Heart left ventricle (tissue), 16 donors: ENCODE measurements at places on chromosomes 11 and 22. TPM values are rescaled to one million over a fixed set of nuclear protein-coding genes. Genes with fewer than 3 reads are reported as not detected.

GRCh38 chr11:38721586-38722315 is 2123.7 kb upstream of the RAG2 start:
- no peak for DNase-seq

- DNase-seq, result no peak
These were observed 7.9 kb downstream of the MB start for GRCh38 chr22:35609261-35609660.

GRCh38 chr11:14148653-14149273 is 186.2 kb downstream of the SPON1 start:
- no peak for DNase-seq

GRCh38 chr11:58485961-58486360 is 21.9 kb downstream of the OR5B21 start:
- DNase-seq, result no peak

DNA sequence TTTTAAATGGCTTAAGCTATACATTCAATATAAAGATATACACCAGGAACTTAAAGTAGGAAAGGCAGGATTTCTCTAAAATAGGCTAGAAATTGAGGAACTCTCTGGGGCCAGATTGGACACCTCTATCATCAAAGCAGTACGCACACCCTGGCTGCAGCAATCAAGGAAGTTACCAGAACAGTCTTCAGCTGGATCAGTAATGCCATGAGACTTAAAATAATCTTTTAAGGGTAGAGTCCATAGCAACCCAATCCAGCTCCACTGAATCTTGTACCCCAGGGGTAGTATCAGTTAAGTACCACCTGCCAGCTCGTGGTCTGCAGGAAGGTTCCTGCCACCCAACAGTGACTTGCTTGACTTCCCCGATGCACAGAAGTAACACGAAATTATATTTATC is 3.0 kb downstream of the RDX start:
- no peak for DNase-seq

Gene SCT
- not detected for total RNA-seq

Gene OR8B8
- not detected for total RNA-seq

Gene CBLIF
- total RNA-seq, result not detected

GRCh38 chr11:34893416-34893815 is 22.8 kb downstream of the APIP start:
- DNase-seq, result no peak

- no peak for DNase-seq
These were observed 7.1 kb upstream of the PYGM start for GRCh38 chr11:64766881-64767280.

Gene SLC22A6
- not detected for total RNA-seq

- DNase-seq, result no peak
These were observed 23.7 kb upstream of the SESN3 start for GRCh38 chr11:95254716-95255115.

Gene GAS2
- 23.0 TPM for total RNA-seq

Gene CCDC73
- total RNA-seq, result not detected

Gene SLC17A6
- not detected for total RNA-seq

Gene TRIM49C
- not detected for total RNA-seq

DNA sequence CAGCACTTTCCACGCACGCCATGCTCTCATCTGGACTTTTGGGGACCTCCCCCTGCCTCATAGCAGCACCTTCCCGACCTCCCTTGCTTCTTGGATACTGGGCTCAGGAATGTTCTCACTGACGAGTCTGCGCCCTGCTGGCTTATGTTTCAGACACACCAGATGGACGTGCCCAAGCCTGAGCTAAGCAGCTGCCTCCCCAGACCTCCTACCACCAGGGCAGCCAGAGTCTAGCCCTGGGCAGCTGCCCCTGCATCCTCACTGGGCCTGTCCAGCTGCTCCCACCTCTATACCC is 13.2 kb upstream of the RGL4 start:
- no peak for DNase-seq

DNA sequence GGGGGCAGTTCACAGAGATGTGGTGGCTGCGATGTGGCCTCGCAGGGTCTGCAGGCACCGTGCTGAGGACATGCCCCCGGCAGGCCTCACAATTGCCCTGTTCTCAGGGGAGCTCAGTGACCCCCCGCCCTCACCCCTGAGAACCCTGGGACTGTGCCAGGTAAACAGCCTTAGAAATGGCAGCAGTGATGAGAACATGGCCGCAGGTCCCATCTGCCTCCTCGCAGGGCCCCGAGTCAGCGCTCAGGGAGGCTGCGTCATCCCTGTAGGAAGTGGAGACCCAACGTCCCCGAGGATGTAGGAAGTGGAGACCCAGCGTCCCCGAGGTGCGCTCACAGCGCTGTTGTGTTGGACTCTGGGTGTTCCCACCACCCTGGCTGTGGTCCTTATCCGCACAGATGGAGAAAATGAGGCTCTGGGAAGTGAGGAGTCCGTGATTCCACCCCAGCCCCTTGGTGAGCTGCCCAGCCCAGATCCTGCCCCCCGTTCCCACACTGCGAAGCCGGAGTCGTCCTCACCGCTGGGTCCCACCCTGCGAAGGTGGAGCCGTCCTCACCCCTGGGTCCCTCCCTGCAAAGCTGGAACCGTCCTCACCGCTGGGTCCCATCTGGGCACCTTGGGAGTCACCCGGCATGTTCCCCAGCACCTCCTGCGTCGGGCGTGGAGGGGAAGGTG is 1086.8 kb downstream of the BRD1 start:
- DNase-seq, result no peak

DNA sequence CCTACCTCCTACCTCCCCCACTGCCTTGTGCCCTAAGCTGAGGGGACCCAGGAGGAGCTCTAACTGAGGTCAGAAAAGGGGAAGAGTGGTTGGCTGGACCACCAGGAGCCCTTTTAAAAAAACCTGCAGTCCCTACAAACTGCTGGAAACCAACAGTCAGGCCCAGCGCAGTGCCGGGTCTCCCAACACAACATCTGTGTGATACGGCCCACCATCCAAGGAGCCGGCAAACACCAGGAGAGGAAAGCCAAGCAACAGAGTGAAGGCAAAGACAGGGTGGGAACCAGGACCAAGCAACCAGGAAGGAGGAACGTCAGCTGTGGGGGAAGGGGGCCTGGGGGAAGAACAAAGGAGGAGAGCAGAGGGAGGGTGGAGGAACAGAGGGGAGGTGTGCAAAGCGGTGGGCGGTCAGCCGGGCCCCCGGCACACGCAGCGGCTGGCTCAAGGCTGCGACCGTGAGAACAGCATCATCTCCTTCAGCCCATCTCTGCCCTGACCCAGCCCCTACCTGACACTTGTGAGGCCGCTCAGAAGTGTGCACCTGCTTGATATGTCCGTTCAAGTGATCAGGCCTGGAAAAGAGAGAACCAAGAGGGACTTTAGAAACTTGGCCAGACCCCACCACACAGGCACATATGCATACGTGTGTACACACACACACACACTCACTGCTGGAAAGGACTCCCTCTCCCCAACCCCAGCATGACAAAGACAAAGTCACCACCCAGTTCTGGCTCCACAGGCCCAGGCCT is 3.6 kb downstream of the PATZ1 start:
- no peak for DNase-seq

DNA sequence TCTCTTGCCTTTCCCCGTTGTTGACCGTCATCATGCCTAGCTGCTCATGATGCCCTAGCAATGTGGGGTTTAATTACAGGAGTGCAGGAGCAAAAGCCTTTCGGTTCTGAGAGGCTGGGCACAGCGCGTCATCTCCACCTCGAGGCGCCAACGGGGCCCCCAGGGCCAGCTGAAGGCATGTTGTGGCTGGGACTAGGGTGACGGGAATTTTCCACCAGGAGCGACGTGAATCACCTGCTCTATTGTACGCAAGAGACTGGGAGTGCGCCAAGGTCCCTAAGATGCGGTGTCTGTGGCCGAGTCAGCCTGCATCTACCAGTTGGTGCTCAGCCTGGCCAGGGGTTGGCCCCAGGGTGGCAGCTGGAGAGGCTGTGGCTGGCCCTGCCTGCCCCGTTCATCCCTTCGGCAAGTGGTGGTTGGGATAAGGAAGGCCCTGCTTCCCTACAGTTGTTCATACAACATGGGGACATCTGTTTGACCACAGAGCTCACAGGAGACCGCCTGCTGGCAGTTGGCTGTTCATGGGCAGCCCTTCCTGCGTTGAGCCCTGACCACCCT is 1175.6 kb downstream of the BRD1 start:
- no peak for DNase-seq

DNA sequence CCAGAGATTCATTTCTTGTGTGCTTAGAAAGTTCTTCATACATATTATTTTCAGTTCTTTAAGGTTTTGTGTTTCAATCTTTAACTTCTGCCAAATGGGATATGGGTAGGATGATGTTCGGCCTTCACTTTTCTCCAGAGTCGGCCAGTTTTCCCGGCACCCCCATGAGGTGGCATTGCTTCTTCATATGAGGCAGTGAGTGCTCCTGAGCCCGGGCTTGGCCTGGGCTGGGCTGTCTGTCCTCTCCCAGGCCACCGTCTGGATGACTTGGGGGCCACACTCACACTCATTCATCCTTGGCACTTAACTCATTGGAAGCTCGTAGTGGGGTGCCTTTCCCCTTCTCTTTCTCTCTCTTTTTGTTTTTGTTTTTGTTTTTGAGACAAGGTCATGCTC is 23.8 kb downstream of the FADS2 start:
- no peak for DNase-seq

DNA sequence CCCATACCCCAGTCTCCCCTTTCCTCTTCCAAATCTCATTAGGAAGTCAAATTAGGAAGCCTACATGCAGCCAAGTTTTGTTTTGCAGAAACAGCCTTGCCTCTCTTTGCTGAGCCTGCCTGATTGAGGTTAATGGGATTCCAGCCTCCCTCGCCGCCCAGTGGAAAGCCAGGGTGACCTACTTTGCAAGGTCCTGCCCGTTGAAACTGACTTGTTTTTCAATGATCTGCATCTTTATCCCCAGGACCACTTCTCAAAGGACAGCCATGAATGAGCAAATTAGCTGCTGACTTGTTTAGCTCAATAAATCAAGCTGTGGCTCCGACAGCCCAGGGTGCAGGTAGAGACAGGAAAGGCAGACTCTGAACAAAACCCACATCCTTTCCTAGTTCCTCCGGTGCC is 110.4 kb downstream of the RRAS2 start:
- no peak for DNase-seq

Gene C11orf91
- total RNA-seq, result 0.61 TPM

Gene OR56B1
- total RNA-seq, result not detected

Gene DDX6
- total RNA-seq, result 110 TPM

Gene TCN2
- total RNA-seq, result 69.9 TPM

GRCh38 chr11:22163394-22163797 is 29.5 kb upstream of the ANO5 start:
- DNase-seq, result no peak

DNA sequence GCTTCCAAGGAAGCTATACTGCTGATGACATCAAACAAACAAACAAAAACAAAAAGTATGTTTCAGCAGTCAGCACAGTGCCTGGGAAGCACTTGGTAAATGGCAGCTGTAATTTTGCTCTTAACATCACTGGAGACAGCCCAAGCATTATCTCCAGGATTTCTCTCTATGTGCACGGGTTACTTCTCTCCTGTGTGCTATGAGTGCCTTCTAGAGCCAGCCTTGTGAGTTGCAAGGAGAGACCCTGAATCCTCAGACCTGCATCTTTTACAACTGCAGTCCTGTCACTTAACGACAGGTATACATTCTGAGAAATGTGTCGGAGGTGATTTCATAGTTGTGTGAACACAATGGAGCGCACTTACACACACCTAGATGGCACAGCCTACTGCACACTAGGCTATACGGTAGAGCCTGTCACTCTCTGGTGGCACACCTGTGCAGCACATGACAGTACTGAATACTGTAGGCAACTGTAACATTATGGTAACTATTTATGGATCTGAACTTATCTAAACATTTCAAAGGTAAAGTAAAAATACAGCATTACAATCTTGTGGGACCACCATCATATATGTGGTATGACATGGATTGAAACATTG is 662.5 kb upstream of the B3GAT1 start:
- no peak for DNase-seq

GRCh38 chr11:2974272-2974671 is 17.9 kb downstream of the NAP1L4 start:
- DNase-seq, result no peak

Gene BIRC3
- 1.8 TPM for total RNA-seq

GRCh38 chr22:46173152-46173551 is 22.8 kb downstream of the PPARA start:
- DNase-seq, result no peak

GRCh38 chr11:79244241-79244772 is 196.5 kb downstream of the TENM4 start:
- no peak for DNase-seq

DNA sequence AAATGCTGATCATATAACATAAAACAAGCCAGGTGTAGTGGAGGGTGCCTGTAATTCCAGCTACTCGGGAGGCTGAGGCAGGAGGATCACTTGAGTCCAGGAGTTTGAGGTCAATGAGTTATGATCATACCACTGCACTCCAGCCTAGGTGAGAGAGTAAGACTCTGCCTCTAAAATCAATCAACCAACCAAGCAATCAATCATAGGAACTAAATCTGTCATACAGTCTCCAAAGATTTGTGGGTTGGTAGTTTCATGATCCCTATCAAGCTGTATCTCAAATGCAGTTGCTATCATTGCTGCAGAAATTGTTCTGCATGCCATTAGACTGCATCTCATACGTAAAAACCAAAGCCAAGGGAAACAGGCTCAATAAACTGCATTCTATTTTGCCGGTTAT is 33.1 kb downstream of the NARS2 start:
- no peak for DNase-seq

DNA sequence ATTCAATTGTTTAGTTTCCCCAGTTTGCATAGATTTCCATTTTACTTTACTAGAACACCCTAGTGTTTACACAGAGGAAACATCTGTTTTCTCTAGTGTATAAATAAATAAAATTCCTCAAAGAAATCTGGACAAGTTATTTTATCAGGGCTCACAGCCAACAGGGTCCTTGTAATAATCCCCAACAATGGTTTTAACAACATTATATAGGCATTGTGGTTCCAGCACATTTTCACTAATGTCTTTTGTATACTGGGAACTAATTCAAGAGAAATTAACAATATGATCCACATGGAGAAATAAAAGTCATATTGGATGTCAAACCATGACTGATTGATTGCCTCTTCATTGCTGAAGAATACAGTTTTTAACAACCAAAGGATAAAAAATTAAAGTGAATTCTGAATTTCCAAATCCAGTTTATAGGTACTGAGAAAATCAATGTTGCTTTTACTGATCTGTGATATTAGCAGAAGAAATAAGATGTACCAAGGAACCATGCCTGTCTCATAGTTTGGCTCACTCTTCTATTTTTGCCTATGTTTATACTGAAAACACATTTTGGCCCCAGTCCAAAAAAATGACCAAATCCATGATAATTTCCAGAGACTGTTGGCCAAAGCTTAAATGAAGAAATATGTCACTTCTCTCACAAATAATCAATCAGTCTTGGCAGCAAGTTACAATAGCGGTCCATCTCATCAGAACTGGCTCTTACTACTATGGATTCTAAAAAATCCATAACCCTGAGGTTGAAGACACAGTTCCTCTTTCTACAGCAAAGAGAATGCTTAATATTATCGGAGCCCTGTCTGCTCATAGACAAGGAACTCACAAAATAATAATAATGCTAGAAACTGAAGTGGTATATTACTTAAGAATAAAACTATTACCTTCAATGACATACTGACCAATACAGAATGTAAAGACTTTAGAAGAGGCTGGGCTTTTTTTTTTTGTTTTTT is 1.4 kb upstream of the MS4A13 start:
- no peak for DNase-seq
